Activated CD4-positive, alpha-beta memory T cell treated with anti-CD3 and anti-CD28 coated beads for 36 hours (primary cell): ENCODE measurements at places on chromosomes 6 and 20.
A peak's percentile ranks its signal among the peaks of the same experiment; 100 is the strongest.

DNA sequence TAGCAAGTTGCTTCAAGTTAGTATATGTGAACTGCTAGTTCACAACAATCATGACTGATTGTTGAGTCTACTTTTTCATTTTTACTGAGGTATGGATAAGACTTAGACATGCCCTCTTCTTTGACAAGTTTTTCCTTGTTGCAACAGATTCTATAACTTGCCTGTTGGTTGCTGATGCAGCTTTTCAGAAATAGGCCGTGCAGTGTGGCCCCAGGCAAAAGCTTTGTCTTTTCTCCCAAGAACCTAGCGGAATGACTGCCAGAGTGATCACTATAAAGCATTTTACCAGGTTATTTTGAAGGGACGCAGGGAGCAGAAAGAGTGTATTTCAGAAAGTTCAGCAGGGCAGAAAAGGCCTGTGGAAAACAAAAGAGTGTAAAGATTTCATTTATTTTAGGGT, 16.0 kb downstream of the HECA start:
- peak; percentile 44 for DNase-seq

DNA sequence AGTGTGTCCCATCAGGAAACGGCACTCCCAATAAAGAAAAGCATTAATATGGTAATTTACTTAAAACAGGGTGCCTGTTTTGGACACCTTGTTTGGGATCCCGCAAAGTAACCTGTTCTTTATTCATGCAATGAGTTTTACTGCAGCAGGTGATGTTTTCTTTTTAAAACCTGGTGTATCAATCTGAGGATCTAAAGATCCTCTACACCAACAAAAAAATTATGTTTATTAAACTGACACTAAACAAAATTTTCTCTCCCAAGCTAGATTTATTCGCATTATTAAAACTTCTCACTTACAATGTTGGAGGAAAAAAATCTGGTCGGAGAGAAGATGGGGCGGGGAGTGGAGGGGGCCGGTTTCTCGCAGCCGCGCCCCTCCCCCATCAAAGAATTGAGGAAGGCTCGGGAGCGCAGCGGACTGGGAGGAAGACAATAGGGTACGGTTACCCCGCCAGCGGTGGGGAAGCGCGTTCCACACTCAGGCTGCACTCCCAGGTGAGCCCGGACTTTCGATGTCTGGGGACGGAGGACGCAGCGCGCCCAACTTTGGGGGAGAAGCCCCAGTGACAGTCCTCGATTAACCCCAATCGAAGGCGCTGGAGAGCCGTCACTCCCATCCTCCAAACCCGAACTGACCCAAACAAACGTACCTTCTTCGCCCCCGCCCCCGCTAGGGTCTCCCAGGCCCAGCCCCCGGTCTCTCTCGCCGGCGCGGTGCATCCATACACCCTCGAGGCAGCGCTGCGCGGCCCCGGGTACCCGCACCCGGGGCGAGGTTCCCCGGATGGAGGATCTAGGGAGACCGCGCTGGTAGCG, 1.3 kb downstream of the CD24 start:
- DNase-seq: no peak

GRCh38 chr6:94065707-94066337, 646.5 kb upstream of the EPHA7 start:
- no peak for DNase-seq

- no peak for DNase-seq
Observed at GRCh38 chr6:15952231-15953151, 176.4 kb upstream of the MYLIP start.

DNA sequence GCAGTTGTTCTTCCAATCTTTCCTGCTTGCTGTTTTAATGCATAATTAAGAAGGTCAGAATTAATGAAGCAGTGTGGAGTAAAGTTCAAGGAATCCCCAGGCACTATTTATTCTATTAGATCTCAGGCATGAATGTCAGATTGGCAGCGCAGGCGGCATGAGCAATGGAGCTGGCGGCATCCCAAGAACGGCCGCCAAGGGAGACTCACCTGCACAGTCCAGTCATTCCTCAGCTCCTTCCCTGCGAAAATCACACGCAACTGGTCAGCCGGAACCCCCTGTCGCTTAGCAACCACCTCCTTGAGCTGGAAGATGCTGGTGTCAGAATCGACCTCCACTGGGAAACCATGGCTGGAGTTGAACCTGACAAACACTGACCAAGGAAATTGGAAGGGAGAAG, 284.5 kb downstream of the PRKN start:
- no peak for DNase-seq

DNA sequence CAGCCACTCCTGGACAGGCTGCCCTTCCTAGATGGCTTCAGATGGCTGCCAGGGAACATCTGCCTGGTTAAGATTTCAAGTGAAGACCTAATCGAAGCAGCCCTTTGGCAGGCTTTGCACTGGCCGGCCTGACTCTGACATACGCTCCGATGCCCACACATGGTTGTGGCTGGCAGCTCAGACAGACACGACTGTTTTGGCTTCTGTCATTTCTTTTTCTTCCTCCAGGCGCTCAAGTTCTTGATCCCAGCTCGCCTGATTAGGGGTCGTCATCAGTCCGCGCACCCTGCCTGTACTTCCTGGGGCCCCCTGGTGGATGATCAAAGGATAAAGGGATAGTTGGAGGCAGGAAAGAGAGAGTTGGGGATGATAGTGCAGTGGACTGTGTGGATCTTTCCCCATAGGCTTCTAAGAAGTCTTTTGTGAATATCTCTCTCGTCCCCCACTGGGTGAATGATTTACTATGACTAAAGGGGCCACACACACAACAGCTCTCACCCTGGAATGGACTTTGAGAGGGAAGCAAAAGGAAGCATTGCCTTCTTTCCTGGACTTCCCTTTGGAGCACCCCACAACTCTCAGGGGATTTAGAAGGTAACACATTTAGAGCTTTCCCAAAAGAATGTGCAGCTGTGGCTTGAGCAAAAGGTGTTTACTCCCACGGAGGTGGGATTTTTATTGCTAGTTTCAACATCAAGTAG, 21.4 kb upstream of the TRAM2 start:
- DNase-seq: peak; percentile 40

DNA sequence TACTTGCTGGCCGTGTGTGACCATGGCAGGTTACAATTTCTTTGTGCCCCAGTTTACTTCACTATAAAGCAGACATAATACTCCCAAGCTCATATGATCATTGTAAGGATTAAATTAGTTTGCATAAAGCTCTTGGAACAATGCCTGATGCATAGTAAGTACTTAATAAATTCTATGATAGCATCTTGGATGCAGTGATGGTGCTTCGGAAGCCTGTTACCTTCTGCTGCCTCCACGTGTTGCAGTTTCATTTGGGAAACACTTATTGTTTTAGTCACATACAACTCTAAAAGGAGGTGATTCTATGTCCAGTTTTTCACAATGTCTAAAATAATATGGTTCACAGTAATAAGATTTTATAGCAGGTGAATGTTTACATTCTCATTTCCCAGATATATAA, 343.9 kb downstream of the NRN1 start:
- no peak for DNase-seq

DNA sequence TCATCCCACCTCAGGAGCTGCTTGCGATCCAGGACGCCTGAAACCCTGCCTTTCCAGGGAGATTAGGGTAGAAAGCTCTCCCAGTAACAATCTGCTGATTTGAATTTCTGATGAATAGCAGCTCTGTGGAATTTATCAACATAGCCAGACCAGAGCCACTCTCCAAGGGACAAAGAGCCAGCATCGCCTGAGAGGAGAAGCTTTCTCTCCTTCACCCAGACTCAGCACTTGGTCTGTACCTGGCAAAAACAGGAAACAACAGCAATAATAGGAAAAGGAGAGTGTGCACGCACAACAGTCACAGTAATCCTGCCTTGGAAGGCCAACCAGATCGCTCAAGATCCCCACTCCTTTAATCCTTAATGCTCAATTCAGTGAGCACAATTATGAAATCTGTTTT, 22.3 kb upstream of the ROS1 start:
- no peak for DNase-seq

- DNase-seq: no peak
Observed at GRCh38 chr20:63060057-63060991, 53.6 kb upstream of the BHLHE23 start.

DNA sequence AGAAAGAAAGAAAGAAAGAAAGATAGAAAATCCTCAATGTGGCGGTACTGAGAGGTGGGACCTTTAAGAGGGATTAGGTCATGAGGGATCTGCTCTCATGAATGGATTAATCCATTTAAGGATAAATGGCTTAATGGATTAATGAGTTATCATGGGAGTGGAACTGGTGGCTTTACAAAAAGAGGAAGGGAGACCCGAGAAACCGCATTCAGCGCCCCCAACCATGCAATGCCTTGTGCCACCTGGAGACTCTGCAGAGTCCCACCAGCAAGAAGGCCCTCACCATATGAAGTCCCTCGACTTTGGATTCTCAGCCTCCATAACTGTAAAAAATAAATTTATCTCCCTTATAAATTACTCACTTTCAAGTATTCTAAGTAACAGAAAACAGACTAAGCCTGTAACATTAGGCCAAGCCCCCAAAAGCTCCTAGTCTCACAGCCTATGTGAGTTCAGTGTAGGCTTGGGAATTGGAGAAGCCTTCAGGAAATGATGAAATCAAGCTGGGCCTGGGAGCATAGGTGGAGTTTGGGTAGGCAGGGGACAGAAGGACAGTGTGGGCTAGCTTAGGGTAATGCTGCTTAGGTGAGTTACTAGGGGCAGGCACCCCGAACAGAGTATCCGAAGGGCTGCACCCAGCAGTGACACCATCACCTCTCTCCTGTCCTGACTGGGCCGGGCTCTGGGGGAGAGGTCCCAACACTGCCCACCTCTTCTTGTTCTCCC, 36.2 kb upstream of the RNF24 start:
- no peak for DNase-seq

DNA sequence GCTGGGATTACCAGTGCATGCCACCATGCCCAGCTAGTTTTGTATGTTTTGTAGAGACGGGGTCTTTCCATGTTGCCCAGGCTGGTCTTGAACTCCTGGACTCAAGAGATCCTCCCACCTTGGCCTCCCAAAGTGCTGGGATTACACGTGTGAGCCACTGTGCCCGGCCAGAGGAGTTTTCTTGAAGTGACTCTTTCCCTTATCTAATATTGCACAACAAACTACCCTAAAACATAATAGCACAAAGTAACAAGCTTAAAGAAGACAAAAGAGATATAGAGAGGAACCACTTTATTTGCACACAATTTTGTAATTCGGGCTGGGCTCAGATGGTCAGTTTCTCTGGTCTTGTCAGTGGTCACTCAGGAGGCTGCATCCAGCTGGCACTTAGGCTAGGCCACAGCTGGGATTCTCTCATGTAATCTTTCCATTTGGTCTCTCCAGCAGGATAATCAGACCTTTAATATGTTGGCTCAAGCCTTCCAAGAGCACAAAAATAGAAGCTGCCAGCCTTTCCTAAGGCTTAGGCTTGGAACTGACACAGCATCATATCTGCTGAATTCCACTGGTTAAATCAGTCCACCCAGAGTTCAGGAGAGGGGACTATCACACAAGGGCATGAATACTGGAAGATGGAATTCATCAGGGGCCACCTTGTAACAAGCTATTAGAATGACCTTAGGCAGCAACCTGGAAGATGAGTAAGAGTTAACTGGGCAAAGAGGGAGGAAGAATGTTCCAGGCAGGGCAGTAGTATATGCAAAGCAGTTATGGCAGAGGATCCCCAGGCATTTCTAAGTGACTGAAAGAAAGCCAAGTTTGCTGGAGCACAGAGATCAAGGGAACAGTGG, 56.7 kb upstream of the PNRC1 start:
- no peak for DNase-seq

DNA sequence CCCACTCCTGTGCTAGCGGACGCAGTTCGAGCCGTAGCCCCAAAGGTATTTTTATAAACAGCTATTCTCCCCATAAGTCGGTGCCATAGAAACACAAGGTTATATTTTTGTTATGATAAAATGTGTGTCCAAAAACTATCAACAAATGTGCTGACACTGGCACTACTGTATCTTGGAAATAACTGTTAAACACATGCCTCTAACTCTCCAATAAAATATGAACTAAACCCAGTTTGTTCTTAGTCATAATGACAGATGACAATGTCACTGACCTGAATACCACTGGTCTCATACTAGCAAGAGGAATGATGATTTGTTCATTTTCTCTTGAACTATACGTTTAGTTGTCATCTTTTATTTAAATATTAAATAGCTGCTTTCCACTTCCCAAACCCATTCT, 51.4 kb upstream of the NUP153 start:
- DNase-seq: no peak

- DNase-seq: no peak
Observed at GRCh38 chr20:63699466-63700198, 3.2 kb downstream of the TNFRSF6B start.

DNA sequence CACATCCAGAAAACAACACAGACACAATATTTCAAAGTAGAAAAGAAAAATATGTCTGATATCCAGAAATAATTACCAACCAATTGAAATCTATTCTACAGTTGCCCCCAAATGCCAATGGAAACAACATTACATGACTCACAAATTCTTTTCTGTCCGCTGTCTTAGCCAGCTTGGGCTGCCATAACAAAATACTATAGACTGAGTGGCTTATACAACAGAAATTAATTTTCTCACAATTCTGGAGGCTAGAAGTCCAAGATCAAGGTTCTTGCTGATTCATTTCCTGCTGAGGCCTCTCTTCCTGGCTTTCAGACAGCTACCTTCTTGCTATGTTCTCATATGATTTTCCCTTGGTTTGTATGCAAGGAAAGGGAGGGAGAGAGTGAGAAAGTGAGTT, 698.1 kb downstream of the DHX35 start:
- no peak for DNase-seq

- no peak for DNase-seq
Observed at GRCh38 chr6:167476844-167477595, 152.1 kb downstream of the TTLL2 start.

DNA sequence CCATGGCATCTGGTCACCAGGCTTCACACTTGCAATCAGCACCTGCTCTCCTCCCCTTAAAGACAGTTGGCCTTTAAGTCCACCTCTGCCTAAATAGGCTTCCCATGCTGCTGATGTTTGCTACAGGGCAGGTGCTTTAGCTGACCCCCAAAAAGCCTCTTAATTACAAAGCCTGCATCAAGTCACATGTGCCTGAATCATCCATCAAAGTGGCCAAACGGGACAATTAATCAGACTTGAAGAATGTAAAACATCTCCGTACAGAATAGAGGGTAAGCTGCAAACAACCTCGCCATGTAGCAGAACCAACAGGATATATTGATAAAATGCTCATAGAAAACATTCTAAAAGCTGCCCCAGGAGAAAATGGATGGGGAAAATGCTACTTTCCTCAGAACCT, 7.4 kb downstream of the LY86 start:
- DNase-seq: no peak

- DNase-seq: no peak
Observed at GRCh38 chr6:129267028-129267427, 384.1 kb downstream of the LAMA2 start.
